ENCODE measurements at places on chromosomes 6 and 20. TPM values are rescaled to one million over a fixed set of nuclear protein-coding genes. Genes with fewer than 3 reads are reported as not detected.

HLA-DMA gene
- 12.7 TPM for total RNA-seq

UNC5CL gene
- 2.3 TPM for total RNA-seq

FAM162B gene
- not detected for total RNA-seq

EYA2 gene
- not detected for total RNA-seq

ZNF341 gene
- 5.8 TPM for total RNA-seq

- H3K4me1 ChIP-seq = no peaks in the 10 kb centered on the region
- H3K4me3 ChIP-seq = no peak overlapping the region
- DNase-seq = no peak
- no peaks in the 10 kb centered on the region for H3K27me3 ChIP-seq
These were observed 50.8 kb downstream of the PSMG4 start for GRCh38 chr6:3309391-3310050.

DNA sequence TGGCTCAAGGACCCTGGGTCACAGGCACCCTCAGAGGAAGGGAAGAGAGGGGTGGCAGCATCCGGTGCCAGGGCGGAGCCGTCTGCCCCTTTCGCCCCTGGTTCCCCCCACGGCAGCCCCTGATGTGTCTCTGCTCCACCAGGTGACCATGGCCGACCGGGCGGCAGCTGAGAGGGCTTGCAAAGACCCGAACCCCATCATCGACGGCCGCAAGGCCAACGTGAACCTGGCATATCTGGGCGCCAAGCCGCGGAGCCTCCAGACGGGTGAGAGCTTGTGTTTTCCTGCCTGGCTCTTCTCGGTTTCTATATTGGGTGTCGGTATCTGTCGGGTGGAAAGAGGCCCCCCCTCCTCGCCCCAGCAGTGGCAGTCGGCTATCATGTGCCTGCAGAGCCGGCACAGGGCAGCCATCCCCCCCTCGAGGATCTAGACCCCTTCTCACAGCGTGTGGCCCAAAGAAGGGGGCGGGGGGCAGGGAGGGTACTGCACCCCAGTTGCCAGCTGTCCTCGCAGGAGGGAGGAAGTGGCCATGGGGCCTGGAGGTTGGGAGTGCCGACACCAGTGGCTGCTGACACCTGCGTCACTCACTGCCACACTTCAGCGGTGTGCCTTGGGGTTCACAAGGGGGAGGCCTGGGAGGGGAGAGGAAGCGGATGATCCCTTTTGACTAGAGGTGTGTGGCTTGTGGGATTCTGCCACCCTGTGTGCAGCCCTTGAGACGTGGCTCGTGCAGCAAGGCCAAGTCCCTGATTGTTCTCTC lies 1.5 kb downstream of the RBM38 start:
- H3K4me3 ChIP-seq = peak overlapping the region; percentile 90
- H3K27me3 ChIP-seq = no peaks in the 10 kb centered on the region
- peak; percentile 91 for DNase-seq
- H3K36me3 ChIP-seq = peaks cover 40% of the 10 kb centered on the region
- H3K4me1 ChIP-seq = peaks cover 62% of the 10 kb centered on the region

DNA sequence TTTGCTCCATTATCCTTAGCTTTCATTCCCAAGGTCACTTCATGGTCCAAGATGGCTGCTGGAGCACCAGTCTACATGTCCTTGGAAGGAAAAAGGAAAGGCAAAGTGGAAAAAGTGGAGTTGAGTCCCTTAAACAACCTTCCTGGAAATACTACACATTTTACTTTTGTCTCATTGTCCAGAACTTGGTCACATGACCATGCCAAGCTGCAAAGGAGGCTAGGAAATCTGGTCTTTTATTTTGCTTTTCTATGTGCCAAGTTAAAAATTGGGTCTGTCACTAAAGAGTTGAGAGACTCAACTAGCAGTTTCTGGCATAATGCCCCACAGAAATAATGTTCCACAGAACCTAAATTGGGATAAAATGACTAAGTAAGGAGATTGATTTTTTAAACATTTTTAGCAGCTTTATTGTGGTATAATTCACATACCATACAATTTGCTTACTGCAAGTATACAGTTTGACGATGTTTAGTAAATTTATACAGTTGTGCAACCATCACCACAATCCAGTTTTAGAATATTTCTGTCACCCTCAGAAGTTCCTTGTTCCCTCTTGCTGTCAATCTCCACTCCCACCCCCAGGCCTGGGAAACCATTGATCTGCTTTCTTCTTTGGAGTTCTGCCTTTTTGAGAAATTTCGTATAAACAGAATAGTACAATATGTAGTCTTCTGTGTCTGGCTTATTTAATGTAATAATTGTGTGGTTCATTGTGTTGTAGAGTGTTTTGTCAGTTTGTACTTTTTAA lies 5.6 kb upstream of the CHD6 start:
- no peaks in the 10 kb centered on the region for H3K36me3 ChIP-seq
- no peak overlapping the region for H3K27ac ChIP-seq
- no peak for DNase-seq
- no peaks in the 10 kb centered on the region for H3K27me3 ChIP-seq
- peaks cover 5% of the 10 kb centered on the region for H3K4me1 ChIP-seq

- H3K36me3 ChIP-seq = peaks cover 2% of the 10 kb centered on the region
- H3K27me3 ChIP-seq = peaks cover 16% of the 10 kb centered on the region
- H3K4me3 ChIP-seq = no peak overlapping the region
- no peaks in the 10 kb centered on the region for H3K4me1 ChIP-seq
- H3K27ac ChIP-seq = no peak overlapping the region
- DNase-seq = no peak
These were observed 13.0 kb upstream of the TBPL1 start for GRCh38 chr6:133939778-133940667.

DNA sequence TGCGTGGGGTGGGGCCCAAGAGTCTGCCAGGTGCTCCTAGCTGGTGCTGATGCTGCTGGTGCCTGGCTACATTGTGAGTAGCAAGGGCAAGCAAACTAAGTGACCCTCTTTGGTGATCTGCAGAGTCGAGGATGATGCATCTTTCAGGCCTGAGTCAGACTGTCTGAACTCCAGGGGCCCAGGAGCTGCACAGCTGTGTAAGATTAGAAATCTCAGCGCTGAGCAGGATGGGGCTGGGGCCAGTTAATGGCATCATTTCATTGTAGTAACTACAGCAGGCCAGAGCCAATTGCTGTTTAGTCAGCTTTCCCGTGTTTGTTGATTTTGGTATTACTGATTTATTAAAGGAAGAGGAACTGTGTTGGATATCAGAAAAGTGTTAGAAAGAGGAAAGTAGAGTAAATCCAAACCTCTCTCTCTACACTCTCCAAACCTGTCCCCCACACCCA lies 365.2 kb downstream of the PAX1 start:
- H3K27me3 ChIP-seq = no peaks in the 10 kb centered on the region
- H3K36me3 ChIP-seq = no peaks in the 10 kb centered on the region
- H3K4me1 ChIP-seq = no peaks in the 10 kb centered on the region
- DNase-seq = no peak

DNA sequence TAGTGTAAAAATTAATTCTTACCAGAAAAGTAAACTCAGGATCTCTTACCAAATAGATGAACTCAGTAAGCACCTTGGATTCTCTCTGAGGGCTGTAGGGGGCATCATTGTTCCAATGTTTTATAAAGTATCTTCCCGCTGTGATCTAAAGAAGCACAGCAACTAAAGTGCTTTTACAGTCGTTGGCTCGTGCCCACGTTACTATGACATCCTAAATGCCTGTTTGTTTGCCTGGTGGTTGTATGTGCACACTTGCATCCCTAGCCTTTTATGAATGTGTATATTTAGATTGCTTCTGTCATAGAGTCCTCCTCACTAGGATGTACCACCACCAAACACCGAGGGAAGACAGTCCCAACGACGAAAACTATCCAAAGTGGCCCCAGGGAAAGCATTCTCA lies 34.5 kb downstream of the SLX4IP start:
- no peak overlapping the region for H3K27ac ChIP-seq
- peak; percentile 19 for DNase-seq
- no peaks in the 10 kb centered on the region for H3K27me3 ChIP-seq

- H3K4me3 ChIP-seq = no peak overlapping the region
- H3K27me3 ChIP-seq = no peaks in the 10 kb centered on the region
- no peak for DNase-seq
- H3K36me3 ChIP-seq = peaks cover 12% of the 10 kb centered on the region
- peaks cover 44% of the 10 kb centered on the region for H3K4me1 ChIP-seq
These were observed 4.9 kb downstream of the PREP start for GRCh38 chr6:105397987-105398386.

DNA sequence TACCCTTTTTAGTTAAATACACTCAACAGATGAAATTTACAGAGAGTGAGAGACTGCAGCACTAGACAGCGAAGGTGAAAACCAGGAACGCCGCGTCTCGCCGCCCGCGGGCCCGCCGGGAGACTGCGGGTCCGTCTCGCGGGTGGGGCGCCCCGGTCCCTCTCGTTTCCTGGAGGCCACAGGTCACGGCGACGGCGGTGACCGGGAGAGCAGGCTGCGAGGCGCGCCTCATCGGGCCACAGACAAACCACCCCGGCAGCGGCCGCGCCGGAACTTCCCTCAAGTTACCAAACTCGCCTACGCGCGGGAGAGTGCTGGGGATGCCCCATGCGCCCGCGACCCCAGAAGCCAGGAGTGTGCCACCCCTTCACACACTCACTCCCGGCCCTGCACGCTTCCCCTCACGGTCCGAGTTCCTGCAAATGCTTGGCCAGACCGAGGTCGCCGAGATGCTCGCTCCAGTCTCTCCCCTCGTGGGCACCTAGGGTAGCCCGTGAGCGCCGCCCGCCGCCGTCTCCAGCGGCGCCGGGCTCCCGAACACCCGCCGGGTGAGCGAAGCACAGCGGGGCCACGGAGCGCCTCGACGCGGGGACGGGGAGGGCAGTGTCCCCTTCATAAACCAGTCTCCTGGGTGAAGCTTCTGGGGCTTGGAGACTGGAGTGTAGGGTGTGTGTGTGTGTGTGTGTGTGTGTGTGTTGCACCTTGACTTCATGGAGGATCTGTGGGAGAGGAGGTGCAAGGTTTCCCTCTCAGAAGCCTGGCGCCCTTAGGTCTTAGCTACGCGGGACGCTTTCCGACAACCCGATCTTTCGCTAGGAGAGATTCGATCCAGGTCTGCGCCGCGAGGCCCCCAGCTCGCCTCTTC lies 1.4 kb downstream of the BACH2 start:
- DNase-seq = peak; percentile 80
- H3K36me3 ChIP-seq = peaks cover 46% of the 10 kb centered on the region
- H3K27me3 ChIP-seq = peaks cover 2% of the 10 kb centered on the region
- peak overlapping the region; percentile 97 for H3K27ac ChIP-seq

- peaks cover 26% of the 10 kb centered on the region for H3K4me1 ChIP-seq
- no peak overlapping the region for H3K4me3 ChIP-seq
- H3K27me3 ChIP-seq = no peaks in the 10 kb centered on the region
- DNase-seq = peak; percentile 92
These were observed 38.6 kb downstream of the KIAA0408 start for GRCh38 chr6:127420556-127420955.

DNA sequence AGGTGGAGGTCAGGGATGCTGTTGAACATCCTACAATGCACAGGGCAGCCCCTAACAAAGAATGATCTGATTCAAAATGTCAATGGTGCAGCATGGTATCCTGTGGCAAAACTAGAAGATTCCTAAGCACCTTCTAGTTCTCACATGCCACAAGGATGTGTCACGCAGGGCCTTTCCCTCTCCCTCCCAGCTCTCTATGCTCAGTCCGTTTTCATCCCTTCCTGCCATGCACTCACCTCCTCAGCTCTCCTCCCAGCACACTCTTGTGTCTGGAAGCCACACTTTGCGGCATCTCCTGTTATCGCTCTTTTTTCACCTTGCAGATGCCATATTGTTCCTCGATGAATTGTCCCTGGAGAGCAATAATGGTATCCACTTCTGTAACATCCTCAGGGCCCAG lies 263.4 kb downstream of the CDC5L start:
- peaks cover 10% of the 10 kb centered on the region for H3K4me1 ChIP-seq
- DNase-seq = no peak
- H3K27ac ChIP-seq = no peak overlapping the region
- H3K4me3 ChIP-seq = no peak overlapping the region
- H3K36me3 ChIP-seq = no peaks in the 10 kb centered on the region

- H3K36me3 ChIP-seq = no peaks in the 10 kb centered on the region
- peaks cover 1% of the 10 kb centered on the region for H3K27me3 ChIP-seq
- no peak for DNase-seq
- no peak overlapping the region for H3K4me3 ChIP-seq
These were observed 48.1 kb downstream of the MCUR1 start for GRCh38 chr6:13766201-13766634.

GRCh38 chr6:32933661-32934085 lies 7.2 kb downstream of the HLA-DMB start:
- no peaks in the 10 kb centered on the region for H3K36me3 ChIP-seq
- H3K27me3 ChIP-seq = no peaks in the 10 kb centered on the region
- no peaks in the 10 kb centered on the region for H3K4me1 ChIP-seq
- H3K27ac ChIP-seq = no peak overlapping the region
- peak; percentile 90 for DNase-seq

- H3K27me3 ChIP-seq = no peaks in the 10 kb centered on the region
- H3K4me1 ChIP-seq = no peaks in the 10 kb centered on the region
- H3K36me3 ChIP-seq = no peaks in the 10 kb centered on the region
- H3K4me3 ChIP-seq = no peak overlapping the region
- no peak overlapping the region for H3K27ac ChIP-seq
These were observed 1.0 kb downstream of the OOEP start for GRCh38 chr6:73368675-73369074.
